ENCODE measurements at places on chromosomes 6 and 20.

GRCh38 chr20:38036366-38036765 is 2.8 kb downstream of the RPRD1B start:
- DNase-seq: no peak

GRCh38 chr6:30613251-30614043 is 3.6 kb downstream of the PPP1R10 start:
- no peak for DNase-seq

GRCh38 chr6:121660277-121660676 is 224.8 kb downstream of the GJA1 start:
- no peak for DNase-seq

GRCh38 chr6:157879873-157880254 is 56.8 kb downstream of the SNX9 start:
- DNase-seq: no peak

- no peak for DNase-seq
Measured at GRCh38 chr6:88596801-88597200, 366.6 kb downstream of the RNGTT start.

DNA sequence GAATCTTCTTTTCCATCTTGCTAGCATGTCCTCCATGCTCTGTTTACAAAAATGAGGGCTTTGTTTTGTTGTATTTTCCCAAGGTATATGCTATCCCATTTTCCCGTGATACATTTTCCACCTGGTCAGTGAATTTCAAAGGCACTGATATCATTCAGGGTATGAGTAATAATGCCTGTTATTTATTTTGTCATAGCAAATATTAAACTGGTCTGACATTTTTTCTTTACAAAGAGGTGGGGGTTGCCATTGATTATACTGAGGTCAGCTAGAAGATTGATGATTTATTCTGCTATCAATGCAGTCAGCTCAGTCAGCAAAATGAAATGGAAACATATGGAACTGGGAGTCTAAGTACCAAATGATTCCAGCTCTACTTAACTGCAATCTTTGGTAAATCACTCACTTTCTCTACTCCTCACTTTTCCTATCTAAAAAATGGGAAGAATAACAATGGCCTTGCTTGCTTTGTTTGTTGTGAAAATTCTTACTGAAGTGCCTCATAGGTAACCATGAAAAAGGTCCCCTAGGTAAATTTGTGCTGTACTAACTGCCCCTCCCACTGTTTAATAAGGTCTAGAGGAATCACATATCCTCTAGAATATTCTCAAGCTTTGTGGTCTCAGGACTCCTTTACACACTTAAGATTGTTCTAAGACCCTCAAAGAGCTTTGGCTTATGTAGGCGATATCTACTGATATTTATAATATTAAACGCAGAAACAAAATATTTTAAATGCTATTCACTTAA is 64.0 kb downstream of the ARHGAP18 start:
- DNase-seq: no peak

DNA sequence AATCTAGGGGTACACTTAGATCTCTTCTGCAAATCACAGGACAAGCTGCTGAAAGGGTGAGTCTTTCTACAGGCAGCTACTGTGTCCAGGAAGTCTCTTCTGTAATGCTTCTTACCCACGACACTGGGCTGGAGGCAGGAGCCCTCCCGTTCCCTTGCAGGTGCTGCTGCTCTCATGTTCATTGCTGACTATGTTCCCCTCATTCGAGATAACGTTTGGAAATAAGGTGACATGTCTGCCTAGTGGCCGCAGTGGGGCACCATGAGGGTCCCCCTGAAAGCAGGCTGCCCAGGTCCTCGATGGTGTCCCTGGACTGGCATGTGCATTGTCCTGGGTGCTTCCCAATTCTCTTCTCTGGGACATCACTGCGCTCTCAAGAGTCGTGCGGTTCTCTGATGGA is 74.7 kb downstream of the SYNJ2 start:
- DNase-seq: no peak

- DNase-seq: peak; percentile 14
Measured at GRCh38 chr6:28137505-28137981, 4.1 kb upstream of the ZKSCAN8 start.

GRCh38 chr20:33211817-33212424 is 5.2 kb upstream of the BPIFA3 start:
- peak; percentile 45 for DNase-seq

- DNase-seq: peak; percentile 41
Measured at GRCh38 chr6:47733879-47734558, 35.6 kb downstream of the ADGRF4 start.

GRCh38 chr6:70863343-70863742 is 93.5 kb downstream of the B3GAT2 start:
- DNase-seq: no peak

DNA sequence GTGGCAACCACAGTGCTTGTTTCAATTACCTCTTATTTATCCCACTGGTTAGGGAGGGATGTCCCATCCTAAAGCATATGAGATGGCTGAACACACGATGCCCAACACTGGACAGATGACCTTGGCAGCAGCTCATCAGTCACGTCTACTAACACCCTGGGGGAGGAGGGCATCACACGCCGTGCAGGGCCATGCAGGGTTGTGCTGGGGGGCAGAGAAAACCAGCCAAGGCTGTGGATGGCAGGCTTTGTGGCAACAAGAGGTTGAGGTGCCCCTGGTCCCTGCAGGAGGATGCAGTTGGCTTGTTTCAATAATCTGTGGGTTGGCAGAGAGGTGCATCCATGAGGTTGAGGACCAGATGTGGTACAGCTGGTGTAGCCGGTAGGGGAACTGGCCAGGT is 293.7 kb upstream of the SULF2 start:
- DNase-seq: no peak

- no peak for DNase-seq
Measured at GRCh38 chr6:167826896-167827582, at the start of gene AFDN. AFDN (plus strand) TSS chr6:167826911; CDS start chr6:167827133, 222 bp downstream.

DNA sequence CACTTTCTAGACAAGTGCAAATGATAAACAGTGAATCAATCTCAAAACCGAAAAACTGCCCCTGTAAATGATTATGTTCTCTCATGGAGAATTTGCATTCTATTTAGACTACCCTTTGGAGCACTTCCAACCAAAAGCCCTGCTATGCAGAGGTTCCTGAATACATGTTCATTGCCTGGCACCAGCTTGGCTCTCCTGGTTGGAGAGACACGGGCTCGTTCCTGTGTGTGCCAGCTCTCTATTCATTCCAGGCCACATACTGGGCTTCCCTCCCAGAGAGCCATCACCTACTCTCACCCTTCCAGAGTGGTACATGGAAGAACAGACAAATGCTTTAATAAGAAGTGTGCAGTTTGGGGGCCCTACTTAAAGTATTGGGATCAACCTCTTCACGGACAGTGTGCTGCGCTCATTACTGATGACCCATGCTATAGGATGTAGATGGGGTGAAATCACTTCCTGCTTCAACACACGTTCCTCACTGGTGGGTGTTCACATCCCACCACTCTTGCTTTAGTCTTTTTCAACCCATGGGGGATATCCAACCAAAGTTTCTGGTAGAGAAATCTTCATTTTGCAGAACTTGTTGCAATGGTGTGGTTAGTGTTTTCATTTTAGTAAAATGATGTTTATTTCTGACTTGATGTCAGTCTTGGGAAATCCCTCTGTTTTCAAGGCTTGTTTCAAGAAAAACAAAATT is 38.5 kb upstream of the NAA20 start:
- DNase-seq: no peak

DNA sequence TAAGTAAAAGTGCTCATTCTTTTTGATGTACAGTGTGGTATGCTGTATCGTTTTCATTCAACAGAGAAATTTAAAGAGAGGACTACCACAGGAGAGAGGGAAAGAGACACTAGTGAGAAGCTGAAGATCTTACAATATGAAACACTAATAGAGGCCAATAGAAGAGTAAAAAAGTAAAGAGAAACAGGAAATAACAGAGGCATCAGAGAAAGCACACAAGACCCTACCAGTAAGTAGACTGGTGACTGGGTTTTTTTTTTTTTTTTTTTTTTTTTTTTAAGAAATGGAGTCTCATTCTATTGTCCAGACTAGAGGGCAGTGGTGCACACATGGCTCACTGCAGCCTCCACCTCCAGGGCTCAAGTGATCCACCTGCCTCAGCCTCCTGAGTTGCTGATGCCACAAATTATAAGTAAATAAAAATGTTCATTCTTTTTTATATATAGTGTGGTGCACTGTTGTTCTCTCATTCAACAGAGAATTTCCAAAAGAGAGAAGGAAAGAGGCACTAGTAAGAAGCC is 18.8 kb downstream of the ELOVL4 start:
- no peak for DNase-seq

DNA sequence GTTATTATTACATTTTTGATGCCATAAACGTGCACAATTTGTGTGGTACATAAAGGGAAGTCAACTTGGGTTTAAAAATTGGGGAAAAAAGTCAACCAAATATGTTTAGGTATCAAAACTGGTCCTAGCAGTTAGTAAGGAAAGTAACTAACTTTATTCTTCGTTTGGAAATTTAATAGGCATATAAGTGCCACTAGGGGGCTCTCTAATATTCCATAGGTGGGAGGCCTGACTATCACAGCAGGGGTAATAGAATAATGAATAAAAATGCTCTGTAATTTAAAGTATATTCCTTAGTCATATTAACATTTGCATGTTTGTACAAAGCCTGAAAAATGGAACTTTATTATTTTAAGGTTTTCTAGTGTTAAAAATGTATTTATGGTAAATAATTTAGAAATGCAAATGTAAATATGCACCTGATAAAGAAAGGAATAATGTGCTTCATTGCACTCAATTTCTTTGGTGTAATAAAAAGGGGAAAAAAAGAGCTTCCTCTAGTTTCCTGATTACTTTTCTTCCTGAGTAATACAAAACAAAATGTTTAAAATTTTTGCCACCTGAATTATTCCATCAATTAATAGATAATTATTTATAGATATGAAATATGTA is 125.7 kb upstream of the HDAC2 start:
- peak; percentile 13 for DNase-seq

- DNase-seq: no peak
Measured at GRCh38 chr6:130385064-130385695, 19.4 kb downstream of the TMEM200A start.

- DNase-seq: no peak
Measured at GRCh38 chr6:2976060-2976459, 4.7 kb upstream of the SERPINB6 start.

DNA sequence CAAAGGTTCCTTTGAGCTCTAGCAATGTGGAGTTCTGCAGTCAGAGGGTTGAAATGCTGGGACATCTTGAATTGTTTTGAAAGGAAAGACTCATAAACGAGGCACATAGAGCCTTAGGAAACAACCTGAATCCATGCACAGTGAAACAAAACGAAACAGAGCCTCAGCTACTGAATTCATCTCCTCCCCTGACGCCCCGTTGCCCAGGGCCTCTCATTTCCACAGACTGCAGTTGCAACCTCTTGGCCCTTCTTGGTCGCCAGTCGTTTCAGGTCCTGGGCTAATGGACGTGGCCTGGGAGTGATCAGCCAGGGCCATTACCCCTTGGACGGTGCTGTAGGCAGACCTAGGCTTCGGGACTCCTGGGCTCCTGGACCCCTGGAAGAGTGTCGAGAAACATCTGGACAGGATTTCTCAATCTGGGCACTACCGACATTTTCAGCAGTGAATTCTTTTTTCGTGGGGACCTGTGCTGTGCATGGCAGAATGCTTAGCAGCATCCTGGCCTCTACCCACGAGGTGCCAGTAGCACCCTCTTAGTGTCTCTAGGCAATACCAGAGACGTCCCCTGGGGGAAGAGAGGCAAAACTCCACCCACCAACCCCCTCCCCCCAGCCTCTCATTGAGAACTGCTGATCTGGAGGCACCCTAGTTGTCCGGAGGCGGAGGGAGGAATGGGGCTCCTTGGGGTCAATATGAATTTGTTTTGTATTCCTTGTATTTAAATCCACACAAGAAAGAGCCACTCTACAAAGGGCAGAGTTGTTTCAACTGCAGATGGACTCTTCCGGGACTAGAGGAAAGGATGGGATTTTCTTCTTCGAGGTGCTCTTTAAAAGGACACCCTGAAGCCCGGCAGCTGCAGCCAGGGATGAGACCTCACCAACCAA is 50.2 kb downstream of the TMEM242 start:
- DNase-seq: no peak

GRCh38 chr6:56227071-56227879 is 20.1 kb downstream of the COL21A1 start:
- DNase-seq: no peak

DNA sequence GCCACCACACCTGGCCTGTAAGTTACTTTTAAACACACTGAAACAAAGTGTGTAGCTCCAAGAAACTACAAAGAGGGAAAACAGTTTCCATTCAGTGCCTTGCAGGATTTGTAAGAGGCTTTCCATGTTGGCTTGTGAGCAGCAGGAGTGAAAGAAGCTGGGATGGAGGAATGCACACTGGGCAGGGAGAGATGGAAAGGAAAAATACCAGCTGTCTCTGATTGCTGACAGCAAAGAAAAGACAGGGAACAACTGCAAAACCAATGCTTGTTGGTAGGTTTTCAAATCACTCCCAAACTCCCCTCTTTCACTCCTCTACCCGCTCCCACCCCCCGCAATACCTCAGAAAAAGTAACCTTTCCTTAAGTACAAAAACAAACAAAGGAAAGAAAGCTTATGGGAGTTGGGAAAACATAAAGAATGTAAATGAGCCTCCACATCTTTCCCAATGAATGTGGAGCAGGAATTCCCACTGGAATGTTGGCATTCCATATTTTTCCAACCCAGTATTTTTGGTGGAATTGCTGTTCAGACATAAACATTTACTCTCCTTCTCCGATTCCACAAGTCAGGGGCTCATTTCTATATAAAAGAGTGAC is 166.1 kb downstream of the THBS2 start:
- no peak for DNase-seq

GRCh38 chr6:148761527-148762011 is 14.7 kb downstream of the UST start:
- no peak for DNase-seq

- DNase-seq: peak; percentile 36
Measured at GRCh38 chr6:95364016-95364604, 213.2 kb upstream of the MANEA start.

Data from NCI-H748 treated with DMSO at 0.1 percent for 48 hours (cell line).